ENCODE measurements at places on chromosomes 11 and 22.

DNA sequence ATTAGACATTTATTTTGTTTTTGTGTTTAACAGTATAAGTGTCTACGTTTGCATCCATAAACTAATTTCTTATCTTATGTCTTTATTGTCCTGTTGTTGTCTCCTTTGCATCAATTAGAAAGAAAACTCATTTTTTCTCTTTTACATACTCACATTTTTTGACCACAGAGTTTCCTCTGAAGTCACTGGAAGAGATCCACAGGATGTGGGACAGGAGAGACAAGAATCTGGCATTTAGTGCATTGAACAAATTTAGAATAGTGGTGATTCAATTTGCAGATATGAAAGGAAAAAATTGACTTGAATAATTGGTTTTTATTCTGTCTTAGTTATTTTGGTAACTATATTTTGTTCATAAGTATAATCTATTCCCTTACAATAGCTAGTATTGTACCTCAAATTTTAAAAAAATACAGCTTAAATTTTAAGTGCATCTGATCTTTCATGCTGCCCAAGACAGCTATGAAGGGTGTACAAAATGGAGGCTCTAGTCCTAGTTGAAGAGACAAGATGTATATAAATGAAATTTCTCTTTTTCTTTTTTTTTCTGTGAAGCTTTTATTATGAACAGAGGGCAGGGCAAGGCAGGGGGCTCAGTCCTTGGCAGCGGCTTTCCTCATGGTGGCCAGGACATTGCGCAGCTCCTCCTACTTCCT, 24.4 kb downstream of the HORMAD2 start:
- DNase-seq: no peak

- DNase-seq: no peak
Observed at GRCh38 chr11:72088076-72088808, 7.6 kb downstream of the LRRC51 start.

DNA sequence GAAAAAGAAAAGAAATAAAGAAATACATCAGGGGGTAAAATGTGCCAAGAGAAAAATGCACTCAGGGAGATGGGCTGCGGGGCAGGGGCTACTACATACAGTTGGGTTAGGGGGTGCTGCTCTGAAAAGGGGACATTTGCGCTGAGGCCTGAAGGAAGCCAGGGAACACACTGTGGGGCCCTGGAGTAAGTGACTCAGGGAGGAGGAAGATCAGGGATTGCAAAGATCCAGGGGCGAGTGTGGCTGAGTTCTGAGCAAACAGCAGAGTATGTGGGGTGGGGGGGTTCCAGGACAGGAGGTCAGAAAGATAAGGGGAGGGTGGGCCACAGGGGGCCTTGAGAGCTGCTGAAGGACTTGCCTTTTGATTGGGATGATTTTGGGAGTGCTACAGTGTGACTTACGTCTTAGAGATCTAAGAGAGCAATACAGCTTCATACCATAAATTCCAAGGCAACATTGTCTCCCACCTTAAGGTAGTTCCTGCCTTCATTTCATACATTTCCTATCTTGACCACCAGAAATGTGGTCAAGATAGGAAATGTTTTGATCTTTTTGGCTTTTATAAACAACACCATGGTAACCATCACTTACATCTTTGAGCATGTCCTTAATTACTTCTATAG, 5.8 kb downstream of the A4GALT start:
- DNase-seq: no peak

- DNase-seq: no peak
Observed at GRCh38 chr11:4211991-4212390, 117.4 kb downstream of the RRM1 start.

DNA sequence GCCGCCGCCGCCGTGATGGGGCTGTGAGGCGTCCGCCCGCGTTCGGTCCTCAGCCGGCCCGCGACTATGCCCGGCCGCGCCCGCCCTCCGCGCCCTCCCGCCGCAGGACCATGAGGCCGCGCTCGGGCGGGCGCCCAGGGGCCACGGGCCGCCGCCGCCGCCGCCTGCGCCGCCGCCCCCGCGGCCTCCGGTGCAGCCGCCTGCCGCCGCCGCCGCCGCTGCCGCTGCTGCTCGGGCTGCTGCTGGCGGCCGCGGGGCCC, 215 bp downstream of the ZNRF3 start:
- no peak for DNase-seq

- no peak for DNase-seq
Observed at GRCh38 chr22:25282671-25283561, 63.5 kb downstream of the CRYBB2 start.

- no peak for DNase-seq
Observed at GRCh38 chr11:46674463-46675287, 25.7 kb downstream of the ARHGAP1 start.

All from NCI-H345 (cell line).